ENCODE measurements at places on chromosomes 2 and 18.
A peak's percentile ranks its signal among the peaks of the same experiment; 100 is the strongest.

- DNase-seq: no peak
These were observed 341.8 kb downstream of the RBM43 start for GRCh38 chr2:150919901-150920300.

- no peak for DNase-seq
These were observed 16.9 kb downstream of the CROCC2 start for GRCh38 chr2:240922982-240923537.

DNA sequence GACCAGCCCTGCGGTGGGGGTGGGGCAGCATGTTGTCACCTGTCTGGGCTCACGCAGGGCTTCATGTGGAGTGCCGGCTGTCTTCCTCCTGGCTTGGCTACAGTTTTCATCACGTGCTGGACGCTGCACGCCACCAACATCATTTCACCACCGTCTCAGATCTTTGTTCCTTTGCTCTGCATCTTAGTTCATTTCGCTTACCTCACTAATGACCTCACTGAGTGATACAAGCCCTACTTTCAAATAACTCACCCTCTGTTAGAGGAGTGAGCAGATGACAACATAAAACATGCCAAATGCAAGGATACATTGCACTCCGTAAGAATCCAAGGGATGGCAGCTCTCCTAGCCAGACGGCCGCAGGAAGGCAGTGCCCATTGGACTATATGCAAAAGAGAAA lies 527.5 kb downstream of the GALR1 start:
- no peak for DNase-seq

GRCh38 chr2:240567137-240567871 lies 980 bp upstream of the RNPEPL1 start:
- no peak for DNase-seq

DNA sequence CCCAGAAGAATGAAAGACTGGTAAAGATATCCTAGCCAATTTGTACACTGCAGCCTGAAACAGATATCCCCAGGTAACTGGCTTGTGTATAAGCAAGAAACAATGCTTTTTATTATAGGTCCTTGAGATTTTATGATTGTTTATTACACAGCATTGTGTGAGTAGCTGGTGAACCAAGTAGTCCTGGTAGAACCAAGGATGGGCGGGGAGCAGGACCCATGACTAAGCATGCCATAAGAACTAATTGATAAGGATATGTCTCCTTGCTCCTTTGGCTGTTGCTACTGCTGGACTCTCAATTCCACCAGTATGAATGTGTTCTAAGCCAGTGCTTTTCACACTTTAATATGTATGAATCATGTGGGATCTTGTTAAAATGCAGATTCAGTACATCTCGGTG lies 12.3 kb upstream of the ALMS1 start:
- no peak for DNase-seq

DNA sequence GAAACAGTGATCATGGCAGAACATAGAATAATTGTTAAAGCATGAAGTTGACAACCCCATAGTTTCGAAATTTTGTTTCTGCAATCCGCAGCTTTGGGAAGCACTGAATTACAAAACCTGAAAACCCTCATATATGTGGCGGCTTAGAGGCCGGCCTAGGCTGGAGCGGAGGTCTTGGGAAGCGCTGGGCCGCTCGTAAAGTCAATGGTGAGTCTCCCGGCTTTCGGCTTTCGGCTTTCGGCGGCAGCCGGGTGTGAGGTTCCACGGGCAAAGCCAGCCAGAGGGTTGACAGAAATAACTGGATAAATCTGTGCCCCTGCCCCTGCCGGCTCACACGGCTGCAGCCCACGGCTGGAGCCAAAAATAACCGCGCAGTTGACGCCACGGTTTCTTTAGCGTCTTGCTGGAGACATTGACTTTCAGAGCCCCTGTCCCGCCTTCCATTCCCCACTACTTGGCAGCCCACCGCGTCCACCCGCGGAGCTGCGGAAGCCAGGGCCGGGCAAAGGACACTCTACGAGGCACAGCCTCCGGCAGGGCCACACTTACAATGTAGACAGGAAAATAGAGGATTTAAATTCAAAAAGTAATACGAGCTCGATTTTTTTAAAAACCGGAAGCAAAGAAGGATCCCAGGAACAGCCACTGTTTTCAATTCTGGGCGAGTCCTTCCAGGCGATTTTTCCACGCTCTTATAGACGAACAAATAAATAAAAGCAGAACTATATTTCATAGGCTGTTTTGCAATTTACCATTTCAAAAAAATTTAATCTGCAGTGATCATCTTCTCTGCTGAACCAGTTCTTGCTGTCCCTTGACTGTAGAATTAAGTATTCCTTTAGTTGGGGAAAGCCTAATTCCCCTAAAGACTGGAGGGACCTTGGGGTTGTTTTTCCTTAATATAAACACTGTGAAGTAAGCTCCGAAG lies 28.3 kb upstream of the ATP6V1B1 start:
- no peak for DNase-seq

DNA sequence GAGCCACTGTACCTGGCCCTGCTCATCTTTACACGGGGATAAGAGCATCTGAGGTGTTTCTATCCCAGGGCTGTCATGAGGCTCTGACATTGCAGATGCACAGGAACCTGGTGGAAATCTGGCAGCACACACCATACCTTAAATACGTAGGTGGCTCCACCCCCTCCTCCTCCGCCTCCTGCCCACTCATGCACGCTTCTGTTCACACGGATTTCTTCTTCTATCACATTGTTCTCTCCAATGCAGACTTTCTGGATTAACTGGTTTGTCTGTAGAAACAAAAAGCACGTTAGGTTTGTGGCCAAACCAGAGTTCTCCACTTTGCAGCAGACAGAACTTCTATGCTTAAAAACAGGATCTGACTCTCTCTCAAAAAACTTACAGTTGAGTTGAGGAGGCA lies 118.2 kb downstream of the CLIP4 start:
- no peak for DNase-seq

GRCh38 chr2:74887960-74888700 lies 54.2 kb downstream of the HK2 start:
- no peak for DNase-seq

- DNase-seq: no peak
These were observed at the start of gene GNAL for GRCh38 chr18:11688972-11689668. TSS of gene GNAL (plus strand) at chr18:11689264. CDS start at chr18:11689564, 300 bp downstream.

DNA sequence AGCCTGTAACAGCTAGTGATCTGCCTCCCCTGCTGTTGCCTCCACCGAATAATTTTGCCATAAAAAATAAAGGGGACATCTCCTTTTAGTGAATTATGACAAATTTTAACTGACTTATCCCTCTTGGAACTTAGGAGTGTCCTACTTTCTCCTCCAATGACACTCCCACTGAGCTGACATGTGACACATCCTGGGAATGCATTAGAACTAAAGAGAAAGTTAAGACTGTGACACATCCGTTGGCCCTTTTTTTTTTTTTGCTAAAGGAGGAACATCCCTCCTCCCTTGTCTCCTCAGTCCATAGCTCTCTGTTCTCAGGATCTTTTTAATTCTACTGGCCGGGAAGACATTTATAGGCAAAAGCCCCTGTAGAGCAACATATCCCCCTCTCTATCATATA lies 268.2 kb downstream of the NRXN1 start:
- no peak for DNase-seq

DNA sequence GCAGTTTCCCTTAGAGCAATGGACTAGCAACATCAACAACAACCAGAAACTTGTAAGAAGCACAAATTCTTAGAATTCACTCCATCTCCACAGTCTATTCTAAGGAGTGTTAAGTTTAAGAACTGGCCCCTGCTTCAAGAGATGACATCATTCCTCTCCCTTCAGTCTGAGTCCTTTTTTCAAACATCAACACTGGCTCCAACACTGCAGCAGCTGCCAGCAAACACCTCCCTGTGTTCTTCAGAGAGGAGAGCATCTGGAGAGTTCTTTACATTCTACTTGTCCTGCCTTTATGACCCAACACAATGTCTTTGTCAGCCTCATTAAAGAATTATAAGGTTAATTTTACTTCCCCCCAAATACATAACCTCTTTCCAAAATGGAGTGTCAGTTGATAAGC lies 122.3 kb downstream of the HNMT start:
- DNase-seq: no peak

GRCh38 chr2:12070581-12070980 lies 324.1 kb downstream of the LPIN1 start:
- DNase-seq: no peak

DNA sequence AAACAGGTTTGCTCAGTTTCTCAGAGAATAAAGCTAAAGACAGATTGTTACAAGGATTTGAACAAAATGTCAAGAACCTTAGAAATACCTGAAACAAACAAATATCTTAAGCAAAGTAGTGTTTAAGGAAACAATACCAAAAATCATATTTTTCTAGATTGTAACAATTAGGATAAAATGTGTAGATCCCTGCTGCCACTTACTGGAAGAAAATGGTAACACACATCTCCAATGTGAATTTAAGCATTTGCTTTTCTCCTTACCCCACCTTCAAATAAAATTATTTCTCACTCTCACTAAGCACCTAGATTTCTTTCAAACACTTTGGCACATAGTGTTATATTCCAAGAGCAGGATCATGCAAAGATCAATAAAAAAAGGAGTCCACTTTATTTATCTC lies 34.9 kb downstream of the SUCLG1 start:
- DNase-seq: no peak

- DNase-seq: no peak
These were observed 73.3 kb downstream of the RPIA start for GRCh38 chr2:88764850-88765153.

DNA sequence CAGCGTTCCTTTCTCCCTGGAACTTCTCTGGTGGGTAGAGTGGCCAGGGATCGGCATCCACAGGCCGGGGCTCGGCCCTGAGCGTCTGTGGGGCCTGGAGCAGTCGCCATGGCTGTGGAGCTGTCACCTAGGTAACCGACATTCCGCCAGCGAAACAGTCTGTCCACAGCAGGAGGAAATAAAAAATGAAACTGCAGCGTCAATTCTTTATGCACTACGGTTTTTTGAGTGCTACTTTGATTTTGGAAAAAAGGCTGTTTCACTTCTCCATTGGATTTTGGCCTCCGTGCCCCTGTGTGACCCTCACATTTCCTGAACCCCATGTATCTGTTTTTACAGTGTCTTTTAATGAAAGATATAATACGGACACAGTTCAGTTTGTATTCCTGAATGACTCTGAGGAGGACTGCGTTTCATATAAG lies 163.4 kb downstream of the LDLRAD4 start:
- DNase-seq: peak; percentile 39

GRCh38 chr2:199602271-199602895 lies 144.6 kb upstream of the SATB2 start:
- DNase-seq: no peak

DNA sequence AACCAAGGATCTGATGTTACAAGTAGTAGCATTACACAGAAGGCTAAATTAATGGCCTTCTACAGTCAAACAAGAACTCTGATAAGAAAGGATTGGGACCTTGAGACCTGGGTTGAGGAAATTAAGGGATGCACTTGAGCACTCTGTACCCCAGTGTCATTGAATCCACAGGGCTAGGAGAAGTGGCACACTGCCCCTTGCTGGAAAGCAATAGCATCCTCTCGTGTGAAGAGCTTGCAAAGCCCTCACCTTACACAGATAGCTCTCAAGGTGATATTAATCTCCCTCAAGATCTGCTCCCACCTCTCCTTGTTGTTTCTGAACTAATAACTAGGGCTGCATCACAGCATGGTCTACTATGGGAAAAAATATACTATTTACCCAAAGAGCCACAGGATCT lies 26.5 kb upstream of the CHST9 start:
- no peak for DNase-seq

DNA sequence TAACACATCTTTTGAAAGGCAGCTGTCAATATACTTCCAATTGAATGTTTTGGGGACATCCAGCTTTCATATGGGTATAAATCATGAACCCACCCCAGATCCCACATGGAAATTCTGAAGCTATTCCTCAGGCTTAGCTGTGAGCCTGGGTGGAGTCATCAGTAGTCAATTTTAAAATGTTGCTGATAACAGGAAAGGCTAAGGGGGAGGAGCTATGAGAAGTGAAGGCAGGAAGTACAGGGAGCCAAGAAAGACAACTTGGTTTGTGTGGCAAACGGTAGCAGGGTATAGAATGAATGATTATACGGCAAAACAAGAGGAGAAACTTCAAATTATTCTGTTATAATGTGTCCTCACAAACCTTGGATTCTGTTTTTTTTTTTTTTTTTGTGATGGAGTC lies 108.6 kb downstream of the QPCT start:
- DNase-seq: no peak

- DNase-seq: no peak
These were observed 32.8 kb upstream of the PEX13 start for GRCh38 chr2:60984720-60985119.

DNA sequence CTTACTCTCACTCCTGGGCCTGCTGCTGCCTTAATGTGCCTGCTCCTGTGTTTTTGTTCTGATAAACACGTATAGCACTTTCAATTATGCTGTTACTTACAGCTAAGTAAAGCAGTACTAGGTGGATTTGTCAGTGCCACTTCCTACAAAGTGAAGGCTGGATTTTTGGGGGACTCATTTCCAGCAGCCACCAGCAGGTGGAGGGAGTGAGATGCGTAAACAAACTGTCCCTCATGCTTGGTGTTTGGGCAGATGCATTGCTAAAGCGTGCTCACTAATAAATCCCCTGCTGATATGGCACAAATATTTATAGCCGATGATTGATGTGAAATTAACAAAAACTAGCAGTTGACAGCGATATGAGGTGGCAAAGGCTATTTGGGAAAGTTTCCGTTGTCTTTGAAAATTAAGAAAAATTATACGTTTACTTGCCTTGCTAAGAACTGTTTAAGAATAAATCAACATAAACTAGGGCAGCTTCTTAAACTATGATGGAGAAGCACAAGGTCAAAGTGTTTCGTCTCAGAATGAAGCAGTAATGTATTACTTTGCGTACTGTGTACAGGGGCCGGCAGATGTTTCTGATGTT lies 101.7 kb downstream of the AGAP1 start:
- no peak for DNase-seq

DNA sequence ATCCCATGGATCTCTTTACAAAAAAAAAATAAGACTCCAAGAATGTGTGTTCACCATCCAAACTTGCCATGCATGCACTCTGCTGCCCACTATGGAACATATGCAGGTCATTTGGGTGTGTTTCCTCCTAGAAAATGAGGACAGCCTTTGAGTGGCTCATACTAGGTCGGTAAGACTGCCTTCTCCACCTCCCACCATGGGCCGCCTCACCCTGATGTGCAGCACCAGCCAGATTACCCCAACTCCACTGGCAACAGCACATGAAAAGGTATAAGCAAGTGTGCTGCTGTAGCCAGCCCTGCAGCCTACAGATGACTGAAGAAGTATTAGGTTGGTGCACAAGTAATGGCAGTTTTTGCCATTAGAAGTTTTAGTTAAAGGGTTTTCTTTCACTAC lies 214.2 kb downstream of the ATAD2B start:
- DNase-seq: no peak

DNA sequence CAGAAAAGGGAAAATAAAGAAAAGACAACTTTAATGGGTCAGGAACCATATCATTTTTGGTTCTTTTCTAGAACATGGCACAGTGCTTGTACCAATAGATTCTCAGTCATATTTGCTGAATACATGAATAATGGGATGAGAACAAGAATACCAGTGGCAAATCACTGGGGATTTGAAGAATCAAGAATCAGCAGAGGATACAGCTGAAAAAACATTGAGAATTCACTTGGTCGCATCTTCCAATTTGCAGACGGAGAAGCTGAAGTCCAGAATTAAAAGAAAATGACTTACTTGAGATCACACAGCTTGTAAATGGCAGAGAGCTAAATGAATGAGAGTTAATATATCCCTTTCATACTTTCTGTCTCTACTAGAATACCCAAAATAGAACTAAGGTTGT lies 362.2 kb downstream of the RAD51AP2 start:
- no peak for DNase-seq

- no peak for DNase-seq
These were observed 308.8 kb upstream of the FAM98A start for GRCh38 chr2:33907866-33908265.
